ENCODE measurements at places on chromosomes 4 and X.

DNA sequence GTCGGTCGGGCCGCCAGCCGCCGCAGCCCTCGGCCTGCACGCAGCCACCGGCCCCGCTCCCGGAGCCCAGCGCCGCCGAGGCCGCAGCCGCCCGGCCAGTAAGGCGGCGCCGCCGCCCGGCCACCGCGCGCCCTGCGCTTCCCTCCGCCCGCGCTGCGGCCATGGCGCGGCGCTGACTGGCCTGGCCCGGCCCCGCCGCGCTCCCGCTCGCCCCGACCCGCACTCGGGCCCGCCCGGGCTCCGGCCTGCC is 213 bp downstream of the NFKB1 start:
- DNase-seq: no peak

DNA sequence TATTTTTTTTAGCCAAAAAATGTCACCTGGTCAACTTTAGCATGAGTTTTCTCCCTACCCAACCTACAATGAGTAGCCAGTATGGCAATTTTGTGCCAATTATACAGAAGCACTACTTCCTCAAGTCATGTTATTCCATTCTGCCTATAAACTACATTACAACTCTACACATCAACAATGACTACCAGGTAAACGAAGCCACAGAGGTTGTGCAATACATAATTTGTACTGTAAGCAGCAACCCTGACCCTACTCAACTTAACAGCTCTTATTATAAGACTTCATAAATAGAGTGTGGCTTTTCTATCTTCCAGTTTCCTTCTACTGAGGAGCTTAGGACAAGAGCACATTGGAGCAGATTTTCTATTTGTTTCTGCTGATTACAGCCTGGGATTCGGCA is 160.5 kb downstream of the HS3ST1 start:
- no peak for DNase-seq

- no peak for DNase-seq
Observed at GRCh38 chr4:109589119-109589518, 29.1 kb downstream of the MCUB start.

- DNase-seq: no peak
Observed at GRCh38 chr4:25984266-25984665, 70.2 kb downstream of the SMIM20 start.

GRCh38 chr4:147479786-147480185 is 1.1 kb upstream of the EDNRA start:
- no peak for DNase-seq

GRCh38 chrX:133633950-133634349 is 218.7 kb upstream of the GPC4 start:
- DNase-seq: no peak

DNA sequence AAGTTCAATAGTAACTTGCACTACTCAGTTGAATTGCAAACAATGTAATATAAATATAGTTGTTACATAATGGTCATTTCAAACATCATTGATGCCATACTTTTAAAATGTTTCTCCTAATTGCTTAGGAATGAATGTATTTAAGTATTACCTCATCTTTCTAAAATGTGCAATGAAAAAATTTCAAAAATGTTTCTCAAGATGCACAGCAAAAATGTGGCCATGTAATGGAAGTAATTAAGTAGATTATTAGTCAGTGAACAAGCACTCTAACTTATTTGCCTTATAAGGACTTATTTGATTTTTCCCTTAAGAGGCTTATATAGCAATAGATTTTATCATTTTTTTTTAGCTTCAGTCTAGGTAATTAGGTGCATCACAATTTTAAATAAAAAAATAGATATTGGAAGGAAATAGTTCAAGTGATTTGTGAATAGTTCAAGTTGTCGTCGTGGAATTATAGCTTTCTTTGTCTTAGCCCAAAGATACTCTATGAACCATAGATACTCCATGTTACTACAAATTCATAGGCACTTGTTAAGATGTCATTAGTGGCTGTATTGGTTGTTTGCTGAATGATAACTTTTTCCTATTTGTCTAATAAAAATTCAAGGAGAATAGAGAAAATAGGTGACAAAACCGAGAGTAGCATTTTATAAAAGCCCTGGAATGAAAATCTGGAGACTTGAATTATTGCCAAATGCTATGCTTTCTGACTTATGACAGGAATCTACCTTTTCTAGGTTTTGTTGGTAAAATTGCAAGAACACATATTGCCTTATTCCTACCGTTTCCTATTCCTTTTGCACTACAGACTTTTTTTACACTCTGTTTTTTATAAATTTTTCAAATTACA is 118.5 kb downstream of the TLL1 start:
- no peak for DNase-seq

GRCh38 chr4:146302822-146303221 is 88.5 kb downstream of the REELD1 start:
- no peak for DNase-seq

GRCh38 chr4:77821775-77822174 is 2.6 kb upstream of the CNOT6L start:
- DNase-seq: no peak

DNA sequence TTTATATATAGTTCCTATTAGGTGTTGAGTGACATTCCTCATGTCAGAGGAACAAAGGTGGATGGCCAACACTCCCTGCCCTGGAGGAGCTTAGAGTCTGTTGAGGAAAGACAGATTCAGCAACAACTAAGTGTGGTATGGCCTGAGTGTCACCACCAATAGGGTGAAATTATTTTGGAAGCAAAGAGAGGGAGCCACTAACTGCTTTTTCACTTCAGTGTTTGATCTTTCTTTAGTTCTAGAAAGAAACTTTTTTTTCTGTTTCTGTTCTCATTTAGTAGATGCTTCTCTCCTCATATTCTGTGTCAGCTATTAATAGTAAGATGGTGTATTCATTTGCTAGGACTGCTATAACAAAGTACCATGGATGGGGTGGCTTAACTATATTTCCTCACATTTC is 81.5 kb downstream of the ARX start:
- no peak for DNase-seq

DNA sequence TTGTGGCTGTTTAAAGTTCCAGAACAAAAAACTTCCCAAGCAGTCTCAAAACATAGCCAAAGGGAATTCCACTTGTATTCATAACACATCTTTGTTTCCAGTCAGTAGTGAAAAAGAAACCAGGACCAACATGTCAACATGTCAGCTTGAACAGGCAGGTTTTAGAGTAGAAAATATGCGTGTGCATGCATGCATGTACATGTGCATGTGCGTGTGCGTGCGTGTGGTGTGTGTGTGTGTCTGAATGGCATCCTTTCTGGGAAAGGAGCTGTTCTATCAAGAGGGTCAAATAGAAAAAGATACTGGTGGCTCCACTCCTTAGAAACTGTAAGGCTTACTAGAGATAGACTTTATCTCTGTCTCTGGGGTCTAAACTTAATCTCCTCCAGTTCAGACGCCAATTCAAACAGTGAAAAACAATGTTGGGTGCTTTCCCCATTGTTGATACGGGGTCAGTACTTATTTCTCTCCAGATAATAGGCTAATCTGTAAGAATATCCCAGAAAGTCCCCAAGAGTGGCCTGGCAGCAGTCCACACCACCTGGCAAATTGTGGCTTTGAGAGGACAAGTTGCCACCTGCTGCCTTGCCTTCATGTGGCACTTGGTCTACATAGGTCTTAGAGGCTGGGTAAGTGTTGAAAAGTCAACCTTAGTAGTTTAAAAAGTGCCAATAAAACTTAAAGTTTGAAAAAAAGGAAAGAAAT is 110.4 kb downstream of the SCD5 start:
- no peak for DNase-seq

DNA sequence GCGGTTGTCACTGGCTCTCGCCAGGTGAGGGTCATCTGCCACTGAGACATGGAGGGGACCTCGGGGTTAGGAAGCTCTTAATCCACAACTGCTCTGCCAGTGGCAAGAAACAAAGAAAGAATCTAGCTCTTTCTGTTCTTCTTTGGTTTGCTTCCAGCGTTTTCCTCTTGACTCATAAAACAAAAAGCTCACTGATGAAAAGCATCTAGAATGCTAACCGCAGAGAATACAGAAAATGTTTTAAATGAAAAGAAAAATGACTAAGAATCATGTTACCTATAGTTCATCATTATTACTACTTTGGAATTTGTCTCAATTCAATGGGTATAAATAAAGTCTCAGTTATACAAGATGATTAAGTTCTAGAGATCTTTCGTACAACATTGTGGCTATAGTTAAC is 274.8 kb upstream of the TENM3 start:
- DNase-seq: no peak

GRCh38 chr4:957231-957580 is 16.2 kb downstream of the DGKQ start:
- no peak for DNase-seq

GRCh38 chrX:22424122-22424915 is 151.6 kb downstream of the CBLL2 start:
- no peak for DNase-seq

DNA sequence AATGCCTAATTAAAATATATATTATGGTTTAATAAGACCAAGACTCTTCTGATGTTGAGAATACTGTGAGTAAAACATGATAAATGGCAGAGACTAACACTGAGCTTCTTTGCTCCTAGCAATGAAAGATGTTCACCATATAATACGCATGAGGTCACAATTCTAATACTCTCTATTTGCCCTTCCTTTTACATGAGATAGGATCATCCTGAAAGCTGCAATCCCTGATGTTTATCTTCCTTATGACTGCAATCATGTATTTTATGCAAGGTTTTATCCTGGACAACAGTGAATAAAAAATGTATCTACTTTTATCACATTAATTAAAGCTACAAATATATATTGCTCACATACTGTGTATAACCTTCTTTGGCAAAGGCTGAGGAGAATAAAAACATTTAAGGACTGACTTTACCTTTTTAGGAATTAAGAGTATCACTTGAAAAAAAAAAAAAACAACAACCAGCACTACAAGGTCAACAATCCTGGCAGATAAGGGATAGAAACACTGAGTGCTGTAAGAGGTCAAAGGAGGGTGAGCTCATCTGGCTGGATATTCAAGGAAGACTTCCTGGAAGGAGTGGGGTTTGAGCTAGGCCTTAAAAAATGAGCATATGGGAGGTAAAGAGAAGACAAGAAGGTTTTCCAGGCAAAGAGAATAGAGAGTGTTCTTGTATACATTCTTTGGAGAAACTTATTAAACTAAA is 99.9 kb downstream of the AREG start:
- no peak for DNase-seq

DNA sequence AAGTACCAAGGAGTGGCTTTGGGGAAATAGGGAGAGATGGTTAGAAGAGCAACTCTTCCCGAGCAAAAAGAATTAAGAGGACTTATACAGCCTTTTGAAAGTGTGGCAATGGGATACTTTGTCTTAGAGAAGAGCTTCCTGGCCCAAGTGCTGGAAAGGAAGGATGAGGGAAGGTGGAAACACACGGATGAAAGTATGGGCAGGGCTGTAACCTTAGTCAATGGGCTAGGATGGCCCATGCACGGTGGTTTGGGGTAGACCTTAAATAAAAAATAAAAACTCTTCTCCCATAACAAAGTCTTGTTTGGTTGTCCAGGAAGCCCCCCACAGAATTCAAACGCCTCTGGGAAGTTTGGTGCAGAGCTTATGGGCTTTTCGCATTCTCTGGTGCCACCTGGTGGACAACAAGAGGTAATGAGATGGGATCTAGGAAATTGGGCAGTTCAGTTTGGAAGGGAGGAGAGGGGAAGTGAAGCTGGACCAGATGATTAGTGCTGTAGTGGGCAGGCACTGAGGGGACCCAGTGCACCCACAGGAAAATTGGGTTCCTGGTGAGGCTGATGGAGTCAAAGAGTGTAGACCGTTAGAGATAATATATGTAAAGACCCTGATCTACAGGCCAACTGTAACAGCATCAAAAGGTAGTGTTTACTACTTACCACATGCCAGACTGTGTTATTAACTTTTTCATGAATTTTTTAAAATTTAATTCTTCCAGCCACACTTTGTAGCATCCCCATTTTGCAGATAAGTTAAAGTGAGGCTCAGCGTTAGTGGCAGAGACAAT is 13.8 kb upstream of the ENOX2 start:
- DNase-seq: no peak

DNA sequence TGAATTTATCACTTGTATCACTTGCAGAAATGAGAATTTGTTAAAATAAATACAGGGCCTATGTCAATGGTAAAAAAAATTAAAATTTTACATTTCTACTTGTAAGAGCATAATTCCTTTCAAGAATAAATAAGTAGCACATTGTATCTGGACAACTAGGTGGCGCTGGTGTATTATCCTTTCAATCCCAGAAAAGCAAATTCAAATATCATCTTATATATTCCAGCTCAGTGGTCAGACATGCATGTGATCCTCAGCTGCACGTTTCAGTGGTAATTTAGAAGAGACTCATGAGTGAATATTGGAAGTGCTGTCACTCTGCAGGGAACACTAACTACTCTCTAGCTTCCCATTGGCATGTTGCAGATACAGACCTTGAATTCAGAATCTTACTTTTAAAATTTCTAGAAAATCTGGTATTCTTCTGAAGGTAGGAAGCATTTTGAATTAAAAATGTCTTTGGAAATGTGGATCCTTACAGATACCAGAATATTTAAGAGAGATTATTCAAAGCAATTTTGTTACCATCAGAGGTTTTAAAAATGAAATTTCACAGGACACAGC is 1414.7 kb upstream of the TENM3 start:
- DNase-seq: no peak

DNA sequence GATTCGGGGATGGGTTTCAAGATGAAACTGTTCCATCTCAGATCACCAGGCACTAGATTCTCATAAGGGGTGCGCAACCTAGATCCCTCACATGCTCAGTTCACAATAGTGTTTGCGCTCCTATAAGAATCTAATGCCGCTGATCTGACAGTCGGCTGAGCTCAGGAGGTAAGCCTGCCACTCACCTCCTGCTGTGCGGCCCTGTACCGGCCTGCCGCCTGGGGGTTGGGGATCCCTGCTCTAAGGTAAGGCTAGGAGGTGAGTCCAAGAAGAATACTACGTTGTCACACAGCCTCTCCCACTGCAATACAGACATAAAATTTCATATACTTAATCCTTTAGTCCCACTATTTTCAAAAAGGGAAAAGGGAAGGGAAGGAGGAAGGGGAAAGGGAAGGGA is 213.4 kb upstream of the HCCS start:
- DNase-seq: peak; percentile 51

DNA sequence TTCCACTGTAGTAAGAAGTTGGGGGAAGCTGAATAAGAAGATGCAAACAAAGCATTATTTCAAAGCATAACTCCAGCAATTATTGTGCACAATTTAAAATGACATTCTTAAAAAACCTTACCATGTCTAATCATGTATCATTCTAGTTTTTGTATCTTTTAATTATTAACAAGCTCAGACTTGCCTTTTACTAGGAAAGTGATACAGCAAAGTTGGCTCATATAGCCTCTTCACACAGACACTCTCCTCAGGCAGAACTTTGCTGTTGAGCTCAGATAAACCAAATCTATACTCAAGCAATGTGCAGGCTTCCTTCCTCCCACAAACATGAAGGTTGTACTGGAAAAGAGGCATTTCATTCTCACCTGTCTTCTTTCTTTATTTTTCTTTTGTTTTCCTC is 358.7 kb upstream of the EMCN start:
- DNase-seq: no peak

- no peak for DNase-seq
Observed at GRCh38 chrX:140815868-140816267, 106.3 kb downstream of the LINC00632 start.

- DNase-seq: no peak
Observed at GRCh38 chr4:110120506-110120905, 77.9 kb downstream of the ELOVL6 start.

Measured in H1 (cell line).